ENCODE measurements at places on chromosomes 13 and 19. TPM values are rescaled to one million over a fixed set of nuclear protein-coding genes. Genes with fewer than 3 reads are reported as not detected.

The MUC16 gene
- 0.02 TPM for total RNA-seq

The FFAR1 gene
- not detected for total RNA-seq

The TBXA2R gene
- 1.7 TPM for total RNA-seq

The HPN gene
- total RNA-seq = 0.27 TPM

The FLT1 gene
- total RNA-seq = 4.7 TPM

The KIR3DL2 gene
- not detected for total RNA-seq

The DZIP1 gene
- 2.2 TPM for total RNA-seq

The CEACAM1 gene
- total RNA-seq = 251 TPM

The PRRG2 gene
- 16.2 TPM for total RNA-seq

The IFNL3 gene
- total RNA-seq = not detected

The IRGC gene
- not detected for total RNA-seq

The RPL36 gene
- 976 TPM for total RNA-seq

The ZNF98 gene
- total RNA-seq = not detected

The FLT3 gene
- not detected for total RNA-seq

Measured in colonic mucosa (tissue), 4 donors.